Activated CD4-positive, alpha-beta T cell treated with anti-CD3 and anti-CD28 coated beads for 24 hours (primary cell): ENCODE measurements at places on chromosomes 3 and 15.

GRCh38 chr15:27690290-27690689 is 408.8 kb downstream of the OCA2 start:
- DNase-seq: no peak

GRCh38 chr3:38497031-38497430 is 891 bp downstream of the EXOG start:
- DNase-seq: no peak

- no peak for DNase-seq
Measured at GRCh38 chr3:130457671-130458070, 59.3 kb upstream of the COL6A6 start.

GRCh38 chr3:101252945-101253344 is 67.4 kb downstream of the IMPG2 start:
- no peak for DNase-seq

GRCh38 chr3:178680037-178680436 is 143.8 kb downstream of the KCNMB2 start:
- no peak for DNase-seq

GRCh38 chr3:100029052-100029451 is 85.2 kb downstream of the FILIP1L start:
- no peak for DNase-seq

- no peak for DNase-seq
Measured at GRCh38 chr15:55928955-55929354, 64.5 kb downstream of the NEDD4 start.

- no peak for DNase-seq
Measured at GRCh38 chr15:28919201-28919635, 33.4 kb downstream of the APBA2 start.

DNA sequence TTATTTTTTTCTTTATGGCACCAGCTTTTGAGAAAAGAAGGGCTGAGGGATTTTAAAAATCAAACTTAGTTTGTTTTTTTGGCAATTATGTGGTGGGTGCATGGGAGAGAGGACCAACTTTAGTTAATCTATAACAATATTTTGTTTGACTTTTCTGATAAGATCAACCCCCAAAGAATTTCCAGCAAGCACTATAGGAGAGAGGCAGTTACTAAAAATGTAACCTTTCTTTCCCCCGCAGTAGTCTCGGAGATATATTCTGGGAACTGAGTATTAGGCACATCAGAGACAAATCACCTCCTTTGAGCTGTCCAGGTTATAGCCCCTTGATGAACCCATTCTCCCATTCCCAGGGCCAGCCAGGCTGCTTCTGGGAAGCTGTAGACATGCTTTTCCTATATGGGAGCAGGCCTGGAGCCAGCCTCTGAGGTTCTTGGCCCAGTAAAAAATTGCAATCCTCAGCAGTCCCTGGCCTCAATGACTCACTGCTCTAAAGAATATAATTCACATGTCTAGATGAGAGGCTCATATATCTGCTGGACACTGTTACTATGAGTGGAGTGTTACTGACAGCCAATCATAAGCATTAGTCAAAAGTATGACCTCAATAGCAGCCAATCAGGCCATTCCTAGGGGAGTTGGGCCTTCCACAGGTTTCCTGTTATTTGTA is 138.3 kb upstream of the AGBL1 start:
- no peak for DNase-seq

DNA sequence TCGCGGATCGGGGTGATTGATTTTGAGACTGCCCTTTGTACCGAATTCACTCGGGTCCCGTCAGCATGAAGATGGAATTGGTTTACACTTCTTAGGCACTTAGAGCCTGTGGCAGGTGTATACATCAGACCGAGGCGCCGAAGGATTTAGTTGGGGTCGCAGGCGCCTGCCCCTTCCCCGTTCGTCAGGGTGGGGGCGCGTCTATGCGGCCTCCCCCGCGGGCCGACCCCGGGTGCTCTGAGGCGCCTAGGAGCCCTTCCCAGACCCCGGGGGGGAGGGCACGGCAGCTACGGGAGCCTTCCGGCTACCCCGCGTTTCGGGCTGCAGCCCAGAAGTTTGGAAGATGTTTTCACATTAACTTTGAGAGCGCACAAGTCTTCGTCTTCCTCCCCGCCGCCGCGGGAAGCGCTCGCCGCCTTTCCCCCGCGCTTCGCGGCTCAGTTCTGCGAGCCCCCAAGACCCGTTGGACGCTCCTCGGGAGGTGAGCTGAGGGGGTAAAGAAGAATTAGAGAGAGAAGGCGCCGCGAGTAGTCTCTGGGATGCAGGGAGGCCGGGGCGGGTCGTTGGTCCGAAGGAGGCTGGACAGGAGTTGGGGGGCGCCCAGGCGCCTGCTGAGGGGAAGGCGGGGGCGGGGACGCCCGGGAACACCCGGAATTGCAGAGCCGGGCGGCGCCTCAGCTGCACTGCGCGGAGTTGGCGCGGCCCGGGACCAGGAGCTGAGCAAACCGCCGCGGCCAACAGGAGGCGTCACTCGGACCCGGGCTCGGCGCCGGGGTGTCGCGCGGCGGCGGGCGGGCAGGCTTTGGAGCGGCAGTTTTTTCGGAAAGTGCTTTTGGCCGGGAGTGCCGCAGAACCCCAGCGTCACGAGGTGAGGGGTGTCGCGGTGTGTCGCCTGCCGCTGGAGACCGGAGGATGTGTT is 780 bp downstream of the TIPARP start:
- DNase-seq: peak; percentile 17

DNA sequence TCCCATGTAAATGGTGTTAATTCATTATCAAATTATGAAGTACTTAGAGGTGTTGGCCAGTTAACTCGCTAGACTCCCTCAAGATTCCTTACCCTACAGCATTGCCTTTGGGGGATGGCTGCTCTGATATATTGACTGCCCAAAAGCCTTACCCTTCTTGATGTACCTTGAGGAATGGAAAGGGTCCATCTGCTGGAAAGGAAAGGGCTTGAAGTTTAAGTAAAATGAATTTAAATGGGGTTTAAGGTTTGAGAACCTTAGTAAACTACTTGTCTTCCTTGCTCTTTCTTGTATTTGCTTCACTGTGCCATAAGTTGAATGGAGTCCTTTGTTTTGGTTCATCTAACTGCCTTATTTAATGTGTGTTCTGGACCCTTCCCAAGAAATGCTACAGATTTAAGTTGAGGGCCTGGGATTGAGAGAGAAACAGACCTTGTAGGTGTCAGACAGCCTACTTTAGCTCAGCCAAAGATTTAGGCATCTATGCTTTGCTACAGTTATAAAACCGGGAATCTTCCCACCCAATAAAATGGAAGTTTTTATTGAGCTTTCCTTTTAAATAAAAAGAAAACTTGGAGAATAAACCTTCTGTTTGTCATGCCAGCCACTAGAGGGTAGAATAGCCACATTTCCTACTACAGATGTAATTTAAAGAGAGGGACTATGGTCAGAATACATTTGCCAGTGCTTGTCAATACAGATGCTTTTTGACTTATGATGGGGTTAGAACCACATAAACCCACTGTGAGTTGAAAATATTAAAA is 25.3 kb downstream of the CMSS1 start:
- no peak for DNase-seq

- DNase-seq: no peak
Measured at GRCh38 chr3:128353991-128354687, 112.6 kb downstream of the DNAJB8 start.

DNA sequence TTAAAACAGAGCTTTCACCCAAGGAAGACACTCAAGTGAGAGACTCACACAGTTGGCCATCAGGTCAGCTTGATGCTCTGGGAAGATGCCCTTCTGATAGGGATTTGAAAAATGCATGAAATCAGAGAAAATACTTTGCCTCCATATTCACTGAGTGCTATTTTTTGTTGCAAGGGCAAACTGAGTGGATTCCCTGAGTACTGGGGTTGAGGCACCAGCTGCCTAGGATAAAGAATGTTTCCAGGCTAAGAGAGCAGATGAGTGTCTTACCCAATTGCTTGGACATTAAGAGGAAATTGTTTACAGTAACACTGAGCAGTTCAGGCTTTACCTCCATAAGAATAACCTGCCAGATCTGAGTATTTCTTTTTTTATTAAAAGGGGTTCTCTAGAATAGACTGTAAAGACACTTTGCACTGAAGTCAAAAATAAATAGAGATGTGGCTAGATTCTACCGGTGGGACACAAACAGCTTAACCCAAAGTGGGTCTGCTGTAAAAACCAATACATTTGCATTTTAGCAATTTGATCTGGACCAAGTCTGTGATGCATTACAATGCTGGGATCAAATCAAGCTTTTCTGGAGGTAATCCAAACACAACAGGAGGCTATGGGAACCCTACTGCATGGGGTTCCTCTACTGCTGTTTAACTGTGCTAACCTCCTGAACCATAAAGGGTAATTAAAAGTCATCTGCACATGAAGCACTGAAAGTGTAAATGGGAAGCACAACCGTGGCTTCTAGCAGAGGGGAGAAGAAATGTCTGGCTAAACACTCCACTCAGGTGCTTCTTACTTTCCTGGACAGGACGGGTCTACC is 238.8 kb upstream of the WNT5A start:
- DNase-seq: no peak

DNA sequence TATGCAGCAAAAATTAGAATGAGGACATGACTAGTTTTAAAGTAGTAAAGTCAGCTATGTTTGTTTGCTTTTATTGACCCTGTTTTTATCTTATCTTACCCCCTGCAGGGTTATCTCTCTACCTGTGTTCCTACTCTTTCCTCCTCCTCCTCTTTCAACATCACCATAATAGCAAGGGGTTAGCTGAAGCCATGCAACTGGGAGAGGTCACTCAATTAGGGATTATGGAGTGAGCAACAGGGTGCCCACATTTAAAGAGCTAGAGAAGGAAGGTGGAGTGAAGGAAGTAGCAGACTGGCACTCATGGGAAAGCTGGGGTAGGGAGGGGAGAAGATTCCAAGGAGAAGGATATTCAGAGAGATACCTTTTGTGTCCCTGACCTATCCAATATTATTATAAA is 125.9 kb downstream of the LRTM1 start:
- DNase-seq: no peak

DNA sequence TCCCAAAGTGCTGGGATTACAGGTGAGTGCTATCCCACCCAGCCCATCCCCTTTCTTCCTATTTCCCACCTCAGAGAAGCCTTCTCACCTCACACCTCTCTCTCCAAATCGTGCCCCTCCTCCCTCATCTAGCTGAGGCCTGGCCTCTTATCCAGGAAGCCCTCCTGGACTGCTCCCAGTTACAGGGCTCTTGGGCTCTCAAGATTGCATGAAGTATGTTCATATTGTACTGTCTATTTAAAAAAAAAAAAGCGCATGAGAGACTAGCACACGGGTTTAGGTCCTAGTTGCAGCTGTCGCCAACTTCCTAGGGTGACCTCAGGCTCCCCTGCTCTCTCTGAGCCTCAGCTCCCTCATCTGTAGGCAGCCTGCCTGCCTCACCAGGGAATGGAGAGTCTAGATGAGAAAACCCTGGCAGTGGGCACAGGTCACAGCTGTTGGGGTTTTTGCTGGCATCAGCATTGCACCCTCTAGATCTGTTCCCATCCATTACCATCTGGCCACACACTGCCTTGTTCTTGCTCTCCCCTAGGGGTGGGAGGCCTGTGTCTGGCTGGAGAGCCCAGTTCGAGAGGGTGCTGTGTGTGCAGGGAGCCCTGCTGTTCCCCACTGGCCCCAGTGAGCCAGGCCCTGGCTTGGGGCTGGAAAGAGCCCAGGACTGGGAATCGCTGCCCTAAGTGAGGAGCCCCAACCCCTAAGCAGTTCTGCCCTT is 24.2 kb upstream of the C15orf39 start:
- DNase-seq: no peak

- no peak for DNase-seq
Measured at GRCh38 chr3:25588441-25589103, 76.1 kb downstream of the TOP2B start.

DNA sequence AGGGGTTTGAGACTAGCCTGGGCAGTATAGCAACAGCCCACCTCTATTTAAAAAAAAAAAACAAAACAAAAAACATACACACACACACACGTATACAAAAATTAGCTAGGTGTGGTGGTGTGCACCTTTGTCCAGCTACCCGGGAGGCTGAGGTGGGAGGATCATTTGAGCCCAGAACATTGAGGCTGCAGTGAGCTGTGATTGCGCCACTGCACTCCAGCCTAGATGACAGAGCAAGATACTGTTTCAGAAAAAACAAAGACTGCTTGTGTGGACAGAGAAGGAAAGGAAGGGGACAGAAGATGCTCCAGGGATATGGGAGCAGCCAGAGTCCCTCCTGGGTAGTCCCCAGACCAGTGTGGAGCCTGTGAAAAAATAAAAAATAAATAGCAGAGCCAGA is 12.9 kb downstream of the TYRO3 start:
- DNase-seq: no peak

- DNase-seq: no peak
Measured at GRCh38 chr3:77204788-77205187, 164.9 kb downstream of the ROBO2 start.

DNA sequence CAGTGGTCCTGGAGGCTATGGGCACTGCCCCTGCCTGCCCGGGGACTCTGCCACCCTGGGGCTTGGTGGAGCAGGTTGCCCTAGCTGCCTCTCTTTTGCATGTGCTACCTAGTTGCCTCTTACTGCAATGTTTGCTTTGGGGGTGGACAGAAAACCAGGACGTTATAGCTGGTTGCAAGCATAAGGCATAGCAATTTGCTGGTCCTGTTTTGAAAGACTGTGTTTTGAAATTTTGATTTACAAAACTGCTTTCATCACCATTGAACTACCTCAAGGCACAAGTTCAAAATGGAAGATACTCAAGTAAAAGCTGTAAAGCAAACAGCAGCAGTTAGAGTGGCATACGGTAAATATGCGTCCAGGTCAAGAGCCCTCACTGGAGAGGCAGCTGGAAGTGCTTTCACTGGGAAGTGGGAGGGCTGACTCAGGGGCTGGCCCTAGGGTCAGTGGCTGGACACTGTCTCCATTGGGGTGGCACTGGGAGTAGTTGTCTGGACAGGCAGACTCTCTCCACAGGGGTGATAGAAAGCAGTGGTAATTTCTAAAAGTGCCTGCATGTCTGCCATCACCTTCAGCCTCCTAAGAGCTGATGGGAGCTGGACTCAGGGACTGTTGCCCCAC is 138.1 kb downstream of the CHDH start:
- DNase-seq: no peak

DNA sequence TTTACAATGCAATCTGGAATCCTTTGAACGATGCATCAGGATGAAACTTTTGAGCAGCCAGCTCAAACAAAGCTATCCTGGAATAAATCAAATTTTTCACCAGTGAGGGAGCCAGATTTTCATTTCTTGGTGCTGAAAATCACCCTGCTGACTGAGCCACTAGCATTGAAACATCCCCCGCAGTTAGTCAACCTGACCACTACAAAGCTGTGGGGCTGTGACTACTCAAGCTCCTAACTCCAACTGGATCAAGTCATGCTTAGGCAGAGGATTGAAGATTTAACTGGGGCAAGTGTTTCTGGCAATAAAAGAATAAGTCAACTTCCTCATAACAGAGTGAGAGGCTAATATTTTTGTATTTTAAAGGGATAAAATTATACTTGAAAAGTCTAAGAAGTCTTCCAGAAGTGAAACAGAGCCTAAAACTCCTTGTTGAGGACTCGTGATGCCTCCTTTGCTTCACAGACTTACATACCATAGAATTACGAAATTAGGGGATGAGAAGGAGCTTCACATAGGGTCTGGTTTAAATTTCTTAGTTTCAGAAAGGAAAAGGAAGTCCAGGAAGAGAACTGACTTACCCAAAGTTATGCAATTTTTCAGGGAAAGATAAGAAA is 177.8 kb downstream of the SERPINI1 start:
- no peak for DNase-seq
